G401 (cell line): ENCODE measurements at places on chromosomes 16 and 17. TPM values are rescaled to one million over a fixed set of nuclear protein-coding genes. Genes with fewer than 3 reads are reported as not detected.

Gene AHSP
- not detected in 2 replicates for total RNA-seq

Gene P2RX1
- total RNA-seq, result not detected in 2 replicates

Gene C1QTNF8
- 1.5 and 2.6 TPM in 2 replicates for total RNA-seq

Gene PERCC1
- not detected in 2 replicates for total RNA-seq

GRCh38 chr17:81085420-81085911 lies 50.5 kb downstream of the BAIAP2 start:
- DNase-seq, result no peak

DNA sequence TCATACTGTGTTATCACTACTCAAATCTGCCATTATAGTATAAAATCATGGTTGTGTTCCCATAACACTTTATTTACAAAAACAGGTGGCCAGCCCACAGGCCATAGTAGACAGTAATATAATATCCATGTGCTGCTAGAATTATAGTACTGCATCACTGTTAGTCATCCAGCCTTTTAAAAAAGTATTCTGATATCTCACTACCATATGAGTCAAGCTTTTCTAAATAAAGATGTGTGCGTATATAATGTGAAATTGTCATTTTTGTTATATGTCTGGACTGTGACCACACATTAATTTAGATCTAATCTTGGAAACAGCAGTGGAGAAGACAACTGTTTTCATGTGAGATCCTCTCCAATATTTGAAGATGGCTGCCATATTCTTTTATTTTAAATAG lies 1049.1 kb upstream of the GOT2 start:
- no peak for DNase-seq

DNA sequence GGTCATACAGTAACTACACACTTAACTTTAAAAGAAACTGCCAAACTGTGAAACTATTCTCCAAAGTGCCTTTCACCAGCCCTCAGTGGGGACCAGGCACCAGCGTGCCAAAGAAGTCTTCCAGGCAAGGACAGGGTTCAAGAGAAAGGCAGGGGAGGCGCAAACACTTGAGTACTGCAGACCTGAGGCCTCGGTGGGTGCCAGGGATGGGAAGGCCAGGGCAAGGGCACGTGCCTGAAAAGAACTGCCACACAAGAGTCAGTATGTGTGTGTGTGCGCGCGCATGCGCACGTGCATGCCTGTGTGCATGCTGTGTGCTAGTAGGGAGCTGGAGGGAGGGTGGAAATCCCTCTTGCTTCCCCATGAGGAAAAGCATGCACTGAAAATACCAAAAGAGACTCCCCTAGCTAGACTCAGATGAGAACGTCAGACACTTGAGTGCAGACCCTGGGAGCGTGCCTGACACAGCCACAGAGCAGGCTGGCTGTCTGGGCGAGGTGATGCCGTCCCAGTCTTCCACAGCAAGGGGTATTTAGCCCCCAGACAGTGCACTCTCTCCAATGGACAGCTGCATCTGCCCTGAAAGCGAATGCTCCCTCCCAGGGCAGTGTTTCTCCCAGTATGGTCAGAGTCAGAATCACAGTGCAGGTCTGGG lies 40.1 kb upstream of the GSG1L start:
- DNase-seq, result no peak

- no peak for DNase-seq
These were observed 53.3 kb downstream of the CES1 start for GRCh38 chr16:55779402-55780094.

DNA sequence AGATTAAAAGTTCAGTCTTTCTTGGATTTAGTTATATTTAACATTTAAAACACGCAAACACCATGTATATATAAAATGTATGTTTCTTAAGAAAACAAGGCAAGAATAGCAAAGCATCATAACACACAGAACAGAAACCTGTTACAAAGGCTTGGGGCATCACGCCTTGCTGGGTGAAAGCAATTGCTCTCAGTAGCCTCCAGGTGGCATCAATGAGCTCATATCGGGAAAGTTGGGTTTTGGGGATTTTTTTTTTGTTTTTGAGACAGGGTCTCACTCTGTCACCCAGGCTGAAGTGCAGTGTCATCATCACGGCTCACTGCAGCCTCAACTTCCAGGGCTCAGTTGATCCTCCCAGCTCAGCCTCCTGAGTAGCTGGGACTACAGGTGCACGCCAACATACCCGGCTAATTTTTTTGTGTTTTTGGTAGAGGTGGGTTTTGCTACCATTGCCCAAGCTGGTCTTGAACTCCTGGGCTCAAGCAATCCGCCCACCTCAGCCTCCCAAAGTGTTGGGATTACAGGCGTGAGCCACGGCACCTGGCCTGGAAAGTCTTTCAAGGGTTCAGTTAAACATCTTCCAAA lies 56.9 kb downstream of the CYB5D2 start:
- peak; percentile 30 for DNase-seq

DNA sequence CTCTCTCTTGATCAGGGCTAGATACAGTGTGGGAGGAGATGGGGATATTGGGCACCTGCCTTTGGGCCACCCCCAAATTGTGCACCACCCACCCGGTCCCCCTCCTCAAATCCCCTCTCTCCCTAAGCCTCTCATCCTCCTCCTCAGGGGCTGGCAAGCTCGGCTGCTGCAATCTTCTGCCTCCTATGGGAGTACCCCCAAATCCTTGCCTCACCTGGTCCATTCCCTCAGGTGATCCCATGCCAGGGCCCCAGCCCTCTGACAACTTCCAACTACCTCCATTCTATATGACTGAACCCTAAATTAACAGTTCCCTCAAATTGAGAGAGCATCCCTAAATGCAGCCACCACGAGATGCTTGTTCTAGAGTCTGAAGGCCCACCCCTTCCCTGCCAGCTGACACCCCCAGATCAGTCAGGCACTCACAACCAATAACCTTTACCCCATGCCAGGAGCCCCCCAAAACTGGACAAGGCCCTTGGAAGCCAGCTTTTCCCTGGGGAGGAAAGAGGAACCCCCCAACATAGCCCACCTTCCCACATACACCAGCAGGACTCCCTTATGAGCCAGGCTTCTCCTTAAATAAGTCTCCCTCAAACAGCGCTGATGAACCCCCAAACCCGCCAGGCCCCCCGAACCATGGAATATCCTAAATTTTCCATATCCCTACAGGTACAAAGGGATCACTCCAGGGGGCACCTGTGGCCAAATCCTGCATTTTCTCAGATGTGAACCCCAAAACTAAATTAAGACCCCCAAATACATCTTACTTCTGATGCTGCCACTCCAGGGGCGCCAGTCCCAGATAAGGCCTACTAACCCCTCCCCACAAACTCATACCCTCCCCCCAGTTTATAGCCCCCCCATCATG lies 3.2 kb downstream of the DLG4 start:
- DNase-seq, result peak; percentile 27

DNA sequence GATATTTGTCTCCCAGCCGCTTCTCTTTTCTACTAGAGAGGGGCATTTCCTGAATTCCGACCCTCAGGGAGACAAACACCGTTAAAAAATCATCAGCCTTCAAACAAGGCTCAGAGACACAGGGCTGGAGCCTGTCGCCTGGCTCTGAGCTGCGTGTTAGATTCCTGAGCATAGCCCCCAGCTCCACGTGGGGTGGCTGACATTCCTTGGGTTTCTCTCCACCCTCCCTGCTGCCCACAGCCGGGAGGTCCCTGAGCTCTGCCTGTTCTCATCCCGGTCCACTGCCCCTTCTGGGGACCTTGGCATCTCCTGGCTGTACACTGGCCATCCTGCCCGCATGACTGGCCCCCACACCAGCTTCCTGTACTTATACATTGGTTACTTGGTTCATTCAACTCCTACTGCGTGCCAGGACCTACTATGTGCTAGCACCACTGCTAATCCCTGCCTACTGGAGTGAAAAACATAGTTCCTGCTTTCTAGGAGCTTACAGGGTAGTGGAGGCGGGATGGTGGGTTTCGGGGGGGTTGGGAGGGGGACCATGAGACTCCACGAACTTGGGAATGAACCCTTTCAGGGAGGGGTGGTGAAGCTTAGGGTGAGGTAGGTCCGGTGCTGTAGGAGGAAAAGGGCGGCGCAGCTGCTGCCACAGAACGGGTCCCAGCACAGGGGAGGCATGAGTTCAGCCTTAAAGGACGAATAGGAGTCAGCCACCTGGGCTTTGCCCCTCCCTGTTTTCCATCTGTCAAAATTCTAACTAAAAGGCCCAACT lies 52.1 kb upstream of the TMEM132E start:
- DNase-seq, result no peak

- DNase-seq, result peak; percentile 93
These were observed 265.2 kb downstream of the CBLN1 start for GRCh38 chr16:49016461-49016860.

DNA sequence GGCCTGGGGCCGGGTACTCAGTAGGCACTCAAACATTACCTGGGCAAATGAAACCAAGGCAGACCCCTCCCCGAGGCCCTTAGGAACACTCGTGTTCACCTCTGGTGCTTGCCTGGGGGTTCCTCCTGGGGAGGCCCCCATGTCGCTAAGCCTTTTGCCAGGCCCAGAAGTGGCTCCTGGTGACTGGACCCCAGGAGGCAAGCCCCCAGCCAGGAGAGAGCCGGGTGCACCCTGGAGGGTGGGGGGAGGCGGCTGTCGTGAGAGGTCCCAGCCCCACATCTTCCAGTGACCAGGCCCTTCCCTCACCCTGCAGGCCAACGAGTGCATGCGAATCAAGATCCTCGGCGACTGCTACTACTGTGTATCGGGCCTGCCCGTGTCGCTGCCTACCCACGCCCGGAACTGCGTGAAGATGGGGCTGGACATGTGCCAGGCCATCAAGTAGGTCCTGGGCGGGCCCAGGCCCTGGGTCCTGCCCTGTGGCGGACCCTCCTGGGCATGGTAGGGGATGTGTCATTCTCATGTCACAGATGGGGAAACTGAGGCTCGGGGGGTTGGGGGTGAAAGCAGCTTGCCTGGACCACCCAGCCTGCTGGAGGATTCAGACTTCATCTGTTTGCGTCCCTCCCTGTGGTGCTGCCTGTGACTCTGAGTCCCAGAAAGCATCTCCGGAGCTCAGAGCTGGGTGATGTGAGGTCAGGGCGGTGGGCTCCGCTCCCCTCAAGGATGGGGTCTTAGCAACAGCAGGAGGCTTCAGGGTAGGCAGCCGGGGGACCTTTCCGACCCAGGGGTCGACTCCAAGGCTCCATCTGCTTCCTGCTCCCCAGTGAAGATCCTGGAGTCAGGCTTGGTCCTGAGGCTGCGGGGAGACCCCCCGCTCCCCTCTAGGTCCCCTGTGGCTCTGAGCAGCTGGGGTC lies 32.5 kb downstream of the ADCY7 start:
- no peak for DNase-seq

GRCh38 chr17:50381920-50382319 lies 8.9 kb downstream of the EME1 start:
- no peak for DNase-seq

DNA sequence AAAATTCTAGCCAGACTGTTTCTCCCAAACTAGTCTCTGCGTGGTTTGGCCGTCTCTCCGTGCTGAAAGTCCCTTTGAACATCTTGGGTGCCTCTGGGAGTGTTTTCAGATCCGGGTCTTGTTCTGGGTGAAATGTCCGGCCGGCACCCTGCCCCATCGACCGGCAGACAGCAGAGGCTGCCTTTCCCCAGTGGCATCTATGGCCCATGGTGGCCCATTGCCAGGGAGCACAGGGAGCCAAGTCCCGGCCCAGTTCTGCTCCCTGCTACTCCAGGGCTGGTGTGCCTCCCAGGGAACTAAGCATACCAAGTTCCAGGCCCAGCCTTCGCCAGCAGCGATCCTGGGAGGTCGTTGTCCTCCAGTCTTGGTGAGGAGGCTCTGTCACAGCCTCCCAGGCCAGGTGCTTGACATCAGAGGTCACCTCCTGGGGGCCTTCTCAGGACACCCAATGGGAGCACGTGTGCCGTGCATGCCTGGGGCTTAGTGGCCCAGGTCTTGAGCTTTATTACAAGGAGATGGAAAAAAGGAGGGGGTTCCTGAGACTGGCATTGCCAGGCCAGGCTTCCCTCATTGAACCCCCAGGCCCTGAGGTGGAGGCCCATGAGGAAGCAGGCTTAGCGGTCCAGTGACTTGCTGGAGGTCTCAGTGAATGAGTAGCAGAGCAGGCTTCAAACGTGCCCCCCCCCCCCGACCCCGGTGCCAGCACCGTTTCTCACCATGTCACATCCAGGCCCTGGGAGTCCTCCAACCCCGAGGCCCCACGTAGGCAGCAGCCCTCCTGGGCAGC lies 54.0 kb downstream of the PGS1 start:
- DNase-seq, result no peak

DNA sequence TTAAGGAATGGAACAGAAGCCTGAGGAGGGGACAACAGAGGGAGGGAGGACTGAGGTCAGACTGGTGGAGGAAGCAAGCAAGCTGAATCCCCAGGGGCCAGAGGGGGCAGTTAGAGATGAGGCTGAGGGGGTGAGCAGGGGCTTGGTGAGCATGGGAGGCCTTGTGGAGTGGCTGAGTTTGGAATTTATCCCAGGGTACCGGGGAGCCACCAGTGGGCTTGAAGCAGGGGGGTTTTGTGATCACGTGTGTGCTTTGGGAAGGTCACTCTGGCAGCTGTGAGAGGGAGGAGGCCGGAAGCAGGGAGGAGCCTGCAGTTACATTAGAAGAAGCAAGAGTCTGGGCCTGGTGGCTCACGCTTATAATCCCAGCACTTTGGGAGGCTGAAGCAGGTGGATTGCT lies 9.8 kb upstream of the CTCF start:
- no peak for DNase-seq

- peak; percentile 36 for DNase-seq
These were observed 26.3 kb upstream of the OR4D1 start for GRCh38 chr17:58121925-58122324.

- peak; percentile 25 for DNase-seq
These were observed 955 bp downstream of the ACLY start for GRCh38 chr17:41917679-41918313.

- DNase-seq, result no peak
These were observed 20.0 kb downstream of the SBK1 start for GRCh38 chr16:28312327-28312726.

- DNase-seq, result peak; percentile 11
These were observed 2.0 kb downstream of the GPT2 start for GRCh38 chr16:46885960-46886763.
